ENCODE measurements at places on chromosomes 4 and X. TPM values are rescaled to one million over a fixed set of nuclear protein-coding genes. Genes with fewer than 3 reads are reported as not detected.

The IL21 gene
- total RNA-seq, result not detected

The SOWAHB gene
- not detected for total RNA-seq

The STARD8 gene
- 1.1 TPM for total RNA-seq

The NOX1 gene
- total RNA-seq, result not detected

The FAM53A gene
- 1.6 TPM for total RNA-seq

The BEX1 gene
- total RNA-seq, result 0.36 TPM

The SMIM31 gene
- not detected for total RNA-seq

The PNCK gene
- 0.33 TPM for total RNA-seq

The FABP2 gene
- total RNA-seq, result not detected

Data from fibroblast of the aortic adventitia (primary cell).